ENCODE measurements at places on chromosomes 3 and 15. TPM values are rescaled to one million over a fixed set of nuclear protein-coding genes. Genes with fewer than 3 reads are reported as not detected.

SPINT1 gene
- 346 TPM for total RNA-seq

MUSTN1 gene
- 0.79 TPM for total RNA-seq

SERPINI2 gene
- not detected for total RNA-seq

CSPG5 gene
- total RNA-seq, result not detected

PRICKLE2 gene
- 9.2 TPM for total RNA-seq

SAMD7 gene
- not detected for total RNA-seq

HEMK1 gene
- total RNA-seq, result 15.9 TPM

ONECUT1 gene
- not detected for total RNA-seq

STARD5 gene
- 4.1 TPM for total RNA-seq

MITF gene
- 5.3 TPM for total RNA-seq
